GM23248 (cell line): ENCODE measurements at places on chromosomes 2 and 18.
A peak's percentile ranks its signal among the peaks of the same experiment; 100 is the strongest.

DNA sequence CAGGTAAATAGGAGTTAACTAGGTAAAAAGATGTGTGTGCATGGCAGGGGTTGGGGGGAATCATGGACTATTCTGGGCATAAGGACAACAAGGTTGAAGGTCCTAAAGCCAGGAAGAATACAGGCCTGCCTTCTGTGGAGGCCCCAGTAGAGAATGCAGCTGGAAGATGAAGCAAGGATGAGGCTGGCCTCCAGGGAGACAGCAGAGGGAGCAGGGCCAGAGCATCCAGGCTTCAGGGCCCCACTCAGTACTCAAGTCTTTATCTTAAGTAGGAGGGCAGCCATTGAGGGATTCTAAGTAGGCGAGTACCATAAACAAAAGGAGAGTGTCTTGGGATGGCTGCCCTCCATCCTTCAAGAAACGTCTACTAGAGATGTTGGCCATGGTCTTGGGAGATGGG, 101.8 kb upstream of the APCDD1 start:
- no peak for DNase-seq

DNA sequence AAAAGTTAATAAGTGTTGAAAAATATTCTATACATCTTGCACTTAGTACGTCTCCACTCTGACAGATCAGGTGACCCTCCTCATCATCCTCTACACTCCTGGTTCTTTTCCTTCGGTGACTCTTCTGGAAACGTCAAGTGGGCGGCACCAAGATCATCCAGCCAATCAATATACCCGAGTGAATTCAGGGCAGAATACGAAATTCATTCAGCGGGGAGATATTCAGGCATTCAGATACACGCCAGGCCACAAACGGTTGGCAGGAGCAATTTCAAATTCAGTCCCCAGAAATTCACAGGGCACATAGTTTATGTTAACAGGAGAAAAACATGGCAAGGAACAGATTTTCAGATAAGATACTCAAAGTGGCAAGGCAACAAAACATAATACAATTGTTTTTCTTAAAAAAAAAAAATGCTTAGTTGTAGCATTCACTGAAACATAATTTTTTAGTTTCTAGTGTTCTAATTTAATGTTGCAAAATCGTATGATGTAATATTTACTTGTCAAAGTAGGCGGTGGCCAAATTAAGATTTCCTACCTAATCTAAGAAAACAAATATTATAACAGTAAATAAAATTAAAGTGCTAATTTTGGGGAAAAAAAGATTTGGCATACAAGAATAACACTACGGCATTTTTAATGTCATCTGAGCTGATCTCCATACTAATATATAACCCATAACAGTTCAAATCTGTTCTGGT, 4.2 kb downstream of the CLK1 start:
- DNase-seq = peak; percentile 86

- DNase-seq = peak; percentile 26
Measured at GRCh38 chr2:228181098-228182019, at the start of gene SPHKAP. Gene SPHKAP, minus strand, starts transcription at chr2:228181687. Its CDS starts 89 bp downstream, at chr2:228181598.

GRCh38 chr2:43399515-43400264, 173.3 kb upstream of the ZFP36L2 start:
- peak; percentile 58 for DNase-seq

GRCh38 chr18:79496978-79497637, 101.4 kb downstream of the NFATC1 start:
- peak; percentile 51 for DNase-seq

DNA sequence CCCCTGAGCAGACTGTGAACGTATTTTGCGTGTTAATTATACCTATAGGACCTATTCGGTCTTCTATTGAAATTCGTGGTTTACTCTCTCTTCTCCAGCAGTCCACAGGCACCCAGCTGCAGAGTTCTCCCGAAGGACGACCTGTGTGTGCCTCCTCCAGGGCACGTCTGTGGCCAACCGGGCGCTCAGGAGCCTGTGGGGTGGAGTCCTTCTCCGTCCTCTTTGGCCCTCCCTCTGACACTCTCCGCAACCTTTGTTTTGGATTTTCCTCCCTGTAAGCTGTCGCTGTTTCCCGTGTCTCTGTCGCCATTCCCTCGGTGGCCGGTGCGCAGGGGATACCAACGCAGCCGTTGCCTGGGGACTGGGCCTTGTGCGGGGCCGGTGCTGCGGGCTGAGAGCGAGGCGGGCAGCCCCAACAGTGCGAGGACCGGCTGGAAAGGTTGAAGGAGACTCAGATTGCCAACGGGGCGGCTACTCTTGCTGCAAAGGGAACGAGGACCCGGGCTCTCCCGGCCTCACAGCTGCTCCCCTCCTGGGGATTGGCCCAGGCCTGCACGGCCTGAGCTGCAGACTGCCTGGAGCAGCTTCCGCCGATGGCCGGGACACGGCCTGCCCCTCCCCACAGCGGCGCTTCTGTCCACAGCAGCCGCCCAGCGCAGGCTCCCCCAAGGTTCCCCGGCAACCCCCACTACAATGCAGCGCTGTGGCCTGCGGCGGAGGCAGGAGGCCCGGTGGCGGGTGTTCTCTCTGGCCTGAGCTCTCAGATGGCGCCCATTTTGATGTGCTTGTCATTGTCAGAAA, 221.0 kb downstream of the MTX2 start:
- no peak for DNase-seq

GRCh38 chr2:235639428-235639773, 145.6 kb downstream of the AGAP1 start:
- DNase-seq = peak; percentile 97

GRCh38 chr2:147273628-147274027, 571.2 kb upstream of the ACVR2A start:
- DNase-seq = no peak

- DNase-seq = peak; percentile 83
Measured at GRCh38 chr18:48475635-48476549, 62.9 kb upstream of the CTIF start.

DNA sequence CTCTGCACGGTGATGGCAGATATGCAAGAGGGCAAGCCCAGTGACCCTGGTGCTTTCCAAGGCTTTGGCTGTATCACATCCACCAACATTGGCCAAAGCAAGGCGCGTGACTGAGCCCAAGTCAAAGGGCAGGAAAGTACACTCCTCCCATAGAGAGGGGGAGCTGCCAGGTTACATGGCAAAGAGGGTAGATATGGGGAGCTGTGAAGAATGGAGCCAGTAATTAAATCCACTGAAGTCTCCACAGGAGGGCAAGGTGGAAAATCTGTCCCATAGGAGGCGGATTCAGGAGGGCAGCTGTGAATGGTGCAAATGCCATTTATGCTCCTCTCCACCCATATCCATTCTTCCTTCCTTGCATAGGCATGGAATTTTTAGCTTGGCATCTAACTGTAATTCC, 44.6 kb upstream of the THOC1 start:
- no peak for DNase-seq

- no peak for DNase-seq
Measured at GRCh38 chr18:3401669-3402620, 48.0 kb upstream of the TGIF1 start.

- peak; percentile 51 for DNase-seq
Measured at GRCh38 chr18:23503963-23504344, 643 bp downstream of the RMC1 start.

DNA sequence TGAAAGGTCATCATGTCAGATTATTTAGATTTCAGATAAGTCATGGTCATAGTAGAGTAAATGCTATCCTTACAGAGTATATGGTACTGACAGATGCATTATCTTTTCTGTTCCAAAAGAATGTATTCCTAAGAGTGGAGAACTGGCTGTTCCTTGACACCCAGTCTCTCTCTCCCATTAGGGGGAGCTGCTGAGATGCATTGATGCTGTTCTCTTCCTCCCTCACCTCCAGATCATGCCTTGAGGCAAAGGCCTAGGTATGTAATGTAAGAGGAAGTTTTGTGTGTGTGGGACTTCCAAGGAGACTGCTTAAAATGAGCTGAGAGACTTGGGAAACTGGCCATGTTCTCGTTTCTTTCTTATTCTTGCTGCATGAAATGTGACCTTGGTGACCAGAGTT, 979.5 kb upstream of the CELF4 start:
- no peak for DNase-seq

GRCh38 chr2:65724752-65725151, 292.4 kb upstream of the SPRED2 start:
- no peak for DNase-seq

DNA sequence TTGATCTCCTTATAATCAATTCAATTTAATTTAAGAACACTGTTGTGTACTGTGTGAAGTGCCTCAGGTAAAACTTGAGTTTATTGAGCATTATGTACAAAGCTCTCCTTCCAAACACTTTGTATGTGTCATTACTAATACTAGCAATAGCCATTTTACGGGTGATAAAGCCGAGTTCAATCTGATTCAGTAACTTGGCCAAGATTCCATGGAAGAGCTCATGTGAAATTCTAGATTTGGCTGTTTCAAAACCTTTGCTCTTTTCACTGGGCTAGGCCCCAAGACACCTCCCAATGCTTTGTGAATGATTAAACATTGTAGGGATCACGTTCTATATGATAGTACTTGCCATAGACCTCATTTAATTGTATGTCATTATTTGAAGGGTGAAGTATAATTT, 8.9 kb upstream of the NFE2L2 start:
- DNase-seq = peak; percentile 76

DNA sequence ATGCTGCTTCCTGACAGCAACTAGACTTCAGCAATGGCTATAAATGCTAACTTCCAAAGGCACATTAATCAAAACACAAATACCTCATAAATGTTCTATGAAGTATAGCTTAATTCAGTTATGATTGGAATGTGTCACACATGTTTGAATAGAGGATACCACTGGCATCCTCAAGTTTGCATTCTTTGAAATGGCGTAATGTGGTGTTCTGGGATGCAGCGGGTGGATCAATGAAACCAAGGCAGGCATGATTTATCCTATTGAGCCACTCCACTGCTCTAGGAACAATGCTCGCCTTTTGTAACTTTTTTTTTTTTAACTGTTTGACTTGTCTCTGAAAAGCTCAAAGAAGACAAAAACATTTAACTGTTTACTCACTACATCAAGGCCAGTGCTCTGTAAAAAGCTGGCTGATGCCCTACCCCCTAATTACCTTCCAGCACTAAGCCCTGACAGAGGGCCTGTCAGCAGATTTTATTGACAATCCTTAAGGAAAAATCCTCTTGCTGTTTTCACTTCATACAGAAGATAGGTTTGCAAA, 278.8 kb upstream of the SESTD1 start:
- DNase-seq = peak; percentile 7

DNA sequence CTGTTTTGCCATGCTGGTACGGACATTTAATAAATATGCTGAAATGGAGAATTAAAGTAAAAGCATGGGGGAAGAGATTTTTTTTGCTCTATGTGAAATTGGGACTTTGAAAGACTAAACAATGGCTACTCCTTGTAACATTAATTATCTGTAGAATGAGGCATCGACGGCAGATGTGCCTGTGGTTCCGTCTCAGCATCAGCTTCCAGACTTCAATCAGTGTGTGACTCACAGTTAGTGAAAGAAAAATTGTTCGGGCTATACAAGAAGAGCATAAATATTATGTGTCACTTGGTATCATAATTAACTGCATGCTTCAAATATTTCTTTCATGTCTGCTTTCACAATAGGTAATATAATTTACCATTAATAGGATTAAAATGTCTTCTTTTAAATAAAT, 117.0 kb upstream of the SMIM21 start:
- DNase-seq = peak; percentile 85

- peak; percentile 46 for DNase-seq
Measured at GRCh38 chr18:36769172-36769571, 59.6 kb downstream of the TPGS2 start.

DNA sequence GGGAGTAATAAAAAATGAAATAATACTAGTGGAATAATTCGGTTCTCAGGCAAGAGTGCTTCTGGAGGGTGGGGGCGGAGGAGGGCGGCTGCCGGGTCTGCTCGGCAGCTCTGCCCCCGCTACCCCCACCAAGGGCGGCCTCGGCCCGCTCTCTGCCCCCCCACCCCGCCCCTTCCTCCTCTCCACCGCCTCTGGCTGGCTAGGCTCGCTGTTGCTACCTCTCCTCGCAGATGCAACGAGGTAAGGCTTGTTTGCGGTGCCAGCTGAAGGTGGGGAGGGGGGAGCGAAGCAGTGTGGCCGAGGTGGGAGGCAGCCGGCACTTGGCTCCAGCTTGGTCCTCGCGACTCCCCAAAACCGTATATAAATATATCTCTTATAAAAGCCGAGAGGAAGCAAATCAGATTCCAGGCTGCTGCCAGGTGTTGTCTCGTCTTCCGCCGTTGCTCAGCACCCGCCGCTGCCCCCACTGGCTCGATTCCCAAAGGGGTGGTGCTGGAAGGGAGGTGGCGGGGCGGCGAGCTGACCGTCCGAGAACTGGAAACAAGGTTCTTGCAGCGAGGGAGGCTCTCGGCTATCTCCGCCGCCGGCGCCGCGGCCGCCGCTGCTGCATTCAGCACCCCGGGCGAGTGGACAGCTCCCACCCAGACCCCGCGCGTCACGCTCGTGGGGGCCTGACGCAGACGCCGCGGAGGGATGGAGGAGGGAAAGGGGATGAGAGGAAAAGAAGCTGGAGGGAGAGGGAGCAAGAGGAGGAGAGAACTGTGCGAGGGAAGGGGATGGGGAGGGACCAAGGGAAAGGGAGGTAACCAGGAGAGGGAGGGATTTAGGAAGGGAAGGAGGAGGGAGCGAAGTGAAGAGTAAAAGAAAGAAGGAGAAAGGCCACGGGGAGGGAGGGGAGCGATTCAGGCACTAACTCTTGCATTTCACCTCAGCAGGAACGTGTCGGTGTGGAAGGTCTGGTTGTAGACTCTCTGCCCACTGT, at the start of gene MARCHF4:
MARCHF4 (minus strand) TSS at position 763 of the 982 bp plus-strand sequence. CDS start 2,223 bp downstream, outside the sequence.
- DNase-seq = peak; percentile 93

DNA sequence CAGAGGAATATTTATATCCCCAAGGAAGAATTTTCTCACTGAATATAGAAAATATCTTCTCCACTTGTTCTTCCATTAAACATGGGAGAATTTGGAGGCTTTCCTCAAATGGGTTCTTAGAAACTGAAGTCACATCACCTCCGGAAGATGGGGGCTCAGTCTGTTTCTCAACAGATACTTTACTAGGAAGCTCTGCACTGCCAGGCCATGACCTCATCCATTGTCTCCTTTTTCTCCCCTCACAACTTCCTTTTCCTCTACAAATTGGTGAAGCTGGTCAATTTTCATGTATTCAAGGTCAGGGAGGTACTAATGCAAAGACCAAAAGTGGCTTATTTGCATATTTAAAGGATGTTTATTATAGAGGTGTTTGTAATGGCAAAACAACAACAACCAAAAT, 173.1 kb downstream of the RNF152 start:
- DNase-seq = no peak

DNA sequence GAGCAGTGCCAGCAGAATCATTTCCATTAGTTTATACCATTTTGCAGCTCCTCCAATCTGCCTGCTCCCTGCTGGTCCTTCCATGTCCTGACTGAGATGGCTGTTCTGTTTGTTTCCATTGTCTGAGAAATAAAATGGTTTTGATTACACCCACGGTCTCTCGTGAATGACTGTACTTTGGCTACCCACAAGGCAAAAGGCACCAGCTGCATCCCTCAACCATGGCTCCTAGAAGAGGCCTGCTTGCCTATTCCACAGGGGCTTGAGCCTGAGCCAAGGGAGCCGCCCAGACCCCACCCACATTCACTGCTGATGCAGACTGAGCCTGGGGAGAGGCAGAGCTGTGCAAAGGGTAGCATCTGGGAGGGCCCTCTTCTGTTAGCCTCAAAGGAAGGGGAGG, 31.2 kb downstream of the MARCHF4 start:
- DNase-seq = peak; percentile 74

- no peak for DNase-seq
Measured at GRCh38 chr2:177201919-177202346, 10.7 kb upstream of the HNRNPA3 start.
